ENCODE measurements at places on chromosomes 6 and 20. TPM values are rescaled to one million over a fixed set of nuclear protein-coding genes. Genes with fewer than 3 reads are reported as not detected.

DNA sequence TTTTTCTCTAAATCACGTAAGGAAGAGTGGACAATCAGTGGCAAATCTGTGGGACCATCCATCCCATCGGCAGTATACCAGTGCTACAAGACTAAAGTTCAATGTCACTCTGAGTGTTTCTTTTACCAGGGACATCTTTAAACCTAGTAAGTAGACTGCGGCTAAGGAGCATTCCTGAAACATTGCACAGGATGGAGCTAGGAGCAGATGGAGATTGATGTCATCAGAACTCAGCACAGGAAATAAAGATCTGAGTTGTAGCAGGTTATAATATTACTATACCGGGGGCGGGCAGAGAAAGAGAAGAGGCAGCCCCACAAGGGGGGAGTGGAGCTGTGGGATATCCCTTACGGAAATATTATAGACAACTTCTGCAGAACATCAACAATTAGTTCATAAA is 162.1 kb downstream of the MTFR2 start:
- no peak for DNase-seq
- H3K4me1 ChIP-seq, result no peaks in the 10 kb centered on the region
- H3K4me3 ChIP-seq, result no peak overlapping the region
- no peak overlapping the region for H3K27ac ChIP-seq
- no peaks in the 10 kb centered on the region for H3K27me3 ChIP-seq
- no peaks in the 10 kb centered on the region for H3K36me3 ChIP-seq

- H3K4me3 ChIP-seq, result no peak overlapping the region
- no peaks in the 10 kb centered on the region for H3K36me3 ChIP-seq
- peaks cover 49% of the 10 kb centered on the region for H3K4me1 ChIP-seq
- no peak for DNase-seq
- peak overlapping the region; percentile 53 for H3K27ac ChIP-seq
These were observed 95.6 kb upstream of the FAM184A start for GRCh38 chr6:119174085-119174445.

Gene ADGRG6
- total RNA-seq, result 8.7 TPM

DNA sequence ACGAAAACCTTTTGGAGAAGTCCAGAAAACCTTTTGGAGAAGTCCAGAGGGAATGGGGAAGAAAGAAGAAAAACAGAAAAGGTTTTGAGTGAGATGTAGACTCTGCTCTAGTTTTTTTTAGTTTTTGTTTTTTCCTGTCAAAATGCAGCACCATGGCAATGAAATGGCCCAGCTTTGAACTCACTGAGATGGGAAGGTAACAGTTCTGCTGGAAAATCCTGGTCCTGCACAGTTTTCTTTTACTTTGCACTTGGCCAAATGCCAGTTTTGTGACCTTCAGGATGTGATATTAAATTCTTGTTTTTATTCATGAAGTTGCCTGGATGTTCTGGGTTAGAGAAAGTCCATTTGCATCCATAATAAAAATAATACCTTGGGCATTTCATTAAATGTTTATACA is 145.7 kb downstream of the CFAP61 start:
- DNase-seq, result no peak
- H3K4me1 ChIP-seq, result peaks cover 42% of the 10 kb centered on the region
- no peaks in the 10 kb centered on the region for H3K27me3 ChIP-seq
- no peaks in the 10 kb centered on the region for H3K36me3 ChIP-seq

DNA sequence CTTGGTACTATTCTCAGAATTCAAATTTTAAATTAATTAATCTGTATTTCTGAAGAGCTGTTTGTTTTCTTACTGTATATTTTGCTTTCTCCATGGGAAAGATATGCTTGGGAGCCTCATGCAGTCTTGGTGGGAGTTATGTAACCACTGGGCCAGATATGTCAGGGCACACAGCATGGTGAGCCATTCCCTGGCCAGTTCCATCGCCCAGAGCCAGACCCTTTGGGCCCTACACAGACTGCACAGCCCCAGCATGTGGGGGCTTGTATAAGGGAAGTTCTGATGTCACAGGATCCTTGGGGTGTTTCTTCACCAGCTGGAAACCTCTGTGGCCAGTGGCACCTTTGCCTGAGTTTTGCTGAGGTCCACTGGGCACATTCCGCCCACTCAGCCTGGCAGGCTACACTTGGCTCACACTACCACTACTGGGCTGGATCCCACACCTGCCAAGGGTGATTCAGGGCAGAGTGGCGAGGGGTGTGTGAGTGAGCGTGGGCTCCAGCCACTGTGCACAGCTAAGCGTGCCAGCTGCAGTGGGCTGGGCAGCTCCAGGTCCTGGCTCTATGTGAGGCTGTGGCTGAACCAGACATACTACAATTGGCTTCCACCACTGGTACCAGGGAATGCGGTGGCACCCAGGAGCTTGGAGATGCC is 293.5 kb downstream of the ARHGAP18 start:
- H3K27me3 ChIP-seq, result no peaks in the 10 kb centered on the region
- H3K4me3 ChIP-seq, result no peak overlapping the region
- no peaks in the 10 kb centered on the region for H3K36me3 ChIP-seq
- no peak for DNase-seq
- no peaks in the 10 kb centered on the region for H3K4me1 ChIP-seq

Gene TMEM170B
- total RNA-seq, result 3.0 TPM

DNA sequence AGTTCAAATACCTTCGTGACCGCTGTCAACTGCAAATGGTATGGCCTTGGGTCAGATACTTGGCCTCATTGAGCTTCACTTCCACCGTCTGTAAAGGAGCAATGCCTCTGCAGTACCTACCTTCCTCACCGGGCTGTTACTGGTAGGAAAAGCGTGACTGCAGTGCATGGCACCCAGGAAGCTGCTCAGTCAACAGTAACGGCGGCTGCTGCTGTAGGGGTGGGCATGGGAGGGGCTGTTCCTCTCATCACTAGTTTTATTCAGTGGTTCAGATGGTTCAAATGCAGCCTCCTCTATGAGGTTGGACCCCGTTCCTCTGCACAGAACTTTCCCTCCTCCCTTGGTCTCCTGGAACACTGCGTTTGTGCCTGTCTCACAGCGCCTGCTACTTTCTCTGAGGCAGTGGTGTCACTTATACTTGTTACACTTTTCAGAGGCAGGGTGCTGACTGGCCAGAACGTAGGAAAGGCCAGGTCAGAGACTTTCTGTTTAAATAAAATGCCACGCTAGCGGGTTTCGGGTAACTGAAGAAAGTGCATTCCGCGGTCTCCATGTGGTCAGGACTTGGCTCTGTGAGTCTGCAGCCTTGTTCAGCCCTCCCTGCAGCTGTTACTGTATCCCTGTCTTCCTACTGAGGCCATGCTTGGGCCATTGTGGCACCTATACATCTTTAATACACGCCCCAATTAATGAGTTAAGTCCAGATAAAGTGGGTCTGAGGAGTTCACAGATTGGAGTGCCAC is 279.6 kb downstream of the NRN1 start:
- H3K4me3 ChIP-seq, result no peak overlapping the region
- no peaks in the 10 kb centered on the region for H3K36me3 ChIP-seq
- H3K27ac ChIP-seq, result no peak overlapping the region
- DNase-seq, result no peak

- DNase-seq, result no peak
- no peaks in the 10 kb centered on the region for H3K4me1 ChIP-seq
- no peaks in the 10 kb centered on the region for H3K36me3 ChIP-seq
- no peak overlapping the region for H3K27ac ChIP-seq
- H3K4me3 ChIP-seq, result no peak overlapping the region
- no peaks in the 10 kb centered on the region for H3K27me3 ChIP-seq
These were observed 22.7 kb upstream of the ZDHHC14 start for GRCh38 chr6:157358287-157358686.

Gene FRS3
- 24.7 TPM for total RNA-seq

DNA sequence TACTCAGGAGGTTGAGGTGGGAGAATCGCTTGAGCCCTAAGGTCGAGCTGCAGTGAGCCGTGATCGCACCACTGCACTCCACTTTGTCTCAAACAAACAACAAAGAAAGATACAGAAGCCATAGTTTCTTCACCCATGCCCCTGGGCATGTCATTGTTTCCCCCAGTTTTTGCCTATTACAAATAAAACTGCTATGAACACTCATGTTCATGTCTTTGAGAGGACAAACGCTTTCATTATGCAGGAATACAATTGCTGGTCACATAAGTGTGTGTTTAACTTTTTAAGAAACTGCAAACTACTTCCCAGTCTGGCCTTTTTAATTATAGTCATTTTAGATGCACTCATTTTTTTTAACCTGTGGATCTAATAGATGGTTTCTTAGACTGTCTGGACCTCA is 12.2 kb upstream of the TTPAL start:
- no peak overlapping the region for H3K4me3 ChIP-seq
- no peak overlapping the region for H3K27ac ChIP-seq
- H3K27me3 ChIP-seq, result no peaks in the 10 kb centered on the region
- no peak for DNase-seq
- H3K4me1 ChIP-seq, result no peaks in the 10 kb centered on the region

- H3K36me3 ChIP-seq, result no peaks in the 10 kb centered on the region
- peaks cover 92% of the 10 kb centered on the region for H3K27me3 ChIP-seq
- no peak overlapping the region for H3K27ac ChIP-seq
- DNase-seq, result no peak
- H3K4me3 ChIP-seq, result peak overlapping the region; percentile 29
These were observed 10.2 kb downstream of the POU3F2 start for GRCh38 chr6:98844244-98845210.

Gene C20orf144
- total RNA-seq, result not detected

Gene GID8
- 49.5 TPM for total RNA-seq

DNA sequence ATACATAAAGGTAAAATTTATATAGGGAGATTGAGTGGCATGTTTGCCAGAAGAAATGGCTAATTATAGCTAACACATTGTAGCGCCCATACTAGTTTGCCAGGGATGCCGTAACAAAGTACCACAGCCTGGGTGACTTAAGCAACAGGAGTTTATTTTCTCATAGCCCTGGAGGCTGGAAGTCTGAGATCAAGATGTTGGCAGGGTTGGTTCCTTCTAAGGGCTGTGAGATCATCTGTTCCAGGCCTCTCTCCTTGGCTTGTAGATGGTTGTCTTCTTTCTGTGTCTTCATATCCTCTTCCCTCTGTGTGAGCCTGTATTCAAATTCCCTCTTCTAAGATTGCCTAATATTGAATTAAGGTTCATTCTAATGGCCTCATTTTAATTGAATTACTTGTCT is 417.5 kb upstream of the OPRM1 start:
- H3K4me3 ChIP-seq, result no peak overlapping the region
- no peaks in the 10 kb centered on the region for H3K36me3 ChIP-seq
- H3K4me1 ChIP-seq, result peaks cover 31% of the 10 kb centered on the region
- no peaks in the 10 kb centered on the region for H3K27me3 ChIP-seq

GRCh38 chr20:62511915-62512610 is 36.3 kb upstream of the GATA5 start:
- peaks cover 51% of the 10 kb centered on the region for H3K4me1 ChIP-seq
- H3K27me3 ChIP-seq, result no peaks in the 10 kb centered on the region
- H3K27ac ChIP-seq, result peak overlapping the region; percentile 88
- no peak overlapping the region for H3K4me3 ChIP-seq

GRCh38 chr6:69631552-69632346 is 165.1 kb downstream of the LMBRD1 start:
- H3K36me3 ChIP-seq, result no peaks in the 10 kb centered on the region
- H3K4me1 ChIP-seq, result no peaks in the 10 kb centered on the region
- no peaks in the 10 kb centered on the region for H3K27me3 ChIP-seq
- no peak overlapping the region for H3K4me3 ChIP-seq
- no peak for DNase-seq

DNA sequence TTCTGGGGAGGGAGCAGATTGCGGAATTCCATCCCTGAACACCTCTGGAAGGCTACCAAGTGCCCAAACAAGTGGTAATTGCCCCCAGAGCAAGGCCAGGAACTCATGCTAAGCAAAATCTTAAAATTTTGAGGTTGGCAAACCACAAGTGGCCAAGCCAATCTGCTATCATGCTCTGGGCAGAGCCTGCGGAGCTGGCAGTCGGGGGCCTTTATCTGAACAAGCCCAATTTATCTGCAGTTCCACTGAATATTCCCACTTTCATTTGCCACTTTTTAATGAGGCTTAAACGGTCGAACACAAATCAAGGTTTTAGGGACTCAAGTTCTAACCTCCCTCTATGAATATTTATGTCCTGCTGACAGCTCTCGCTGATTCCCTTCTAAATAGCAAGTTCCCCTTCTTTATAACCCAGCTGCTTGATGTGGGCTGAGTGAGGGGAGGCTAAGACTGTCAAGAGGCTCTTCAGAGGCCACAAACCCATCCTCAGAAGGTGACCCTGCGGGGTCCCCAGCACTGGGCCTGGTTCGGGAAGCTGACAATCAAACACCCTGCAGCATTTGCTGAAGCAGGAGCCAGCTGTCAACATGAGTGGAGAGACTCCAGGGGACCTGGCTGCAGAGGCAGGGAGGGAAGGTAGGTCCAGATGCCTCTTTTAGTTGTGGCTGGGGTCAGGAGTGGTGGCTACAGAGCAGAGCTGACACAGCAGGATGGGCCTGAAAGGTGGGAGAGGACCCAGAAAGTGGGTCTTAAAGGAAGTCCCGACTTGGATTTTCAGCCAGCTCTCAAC is 11.9 kb downstream of the CCDC167 start:
- no peaks in the 10 kb centered on the region for H3K27me3 ChIP-seq
- no peak overlapping the region for H3K4me3 ChIP-seq
- peak; percentile 72 for DNase-seq
- H3K4me1 ChIP-seq, result peaks cover 18% of the 10 kb centered on the region
- peak overlapping the region; percentile 7 for H3K27ac ChIP-seq

Gene SDCBP2
- total RNA-seq, result 8.0 TPM

DNA sequence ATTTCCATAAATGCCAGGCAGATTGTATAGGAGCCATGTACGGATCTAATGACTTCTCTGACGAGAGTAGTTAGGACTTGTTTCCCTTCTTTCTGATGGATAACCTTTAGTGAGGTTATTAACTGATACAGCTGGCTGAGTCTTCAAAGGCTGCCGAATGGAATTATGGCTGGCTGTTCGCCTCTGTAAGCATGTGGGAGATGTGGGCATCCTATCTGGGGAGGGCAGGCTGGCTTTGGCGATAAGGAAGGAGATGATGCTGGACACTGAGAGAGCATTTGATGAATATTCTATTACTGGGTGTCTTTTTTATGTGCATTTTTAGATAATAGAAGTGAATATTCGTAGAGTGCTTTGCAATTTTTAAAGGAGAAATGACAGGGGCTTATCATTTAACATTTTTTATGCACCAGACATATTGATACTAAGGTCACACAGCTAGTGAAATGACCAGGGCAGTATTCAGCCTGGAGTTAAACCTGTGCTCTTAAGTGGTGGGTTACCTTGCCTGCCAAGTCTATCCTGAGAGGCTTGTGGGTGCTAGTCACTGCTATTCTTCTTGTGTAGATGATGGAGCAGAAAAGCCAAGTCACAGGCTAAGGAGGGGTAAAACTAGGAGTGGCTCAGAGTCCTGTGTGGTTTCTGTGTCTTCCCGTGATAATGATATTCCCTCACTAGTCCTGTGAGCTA is 3.1 kb downstream of the PBOV1 start:
- no peaks in the 10 kb centered on the region for H3K4me1 ChIP-seq
- H3K27me3 ChIP-seq, result peaks cover 6% of the 10 kb centered on the region
- no peak for DNase-seq

Gene FOXA2
- total RNA-seq, result not detected

GRCh38 chr20:32484958-32485769 is 100.0 kb downstream of the NOL4L start:
- DNase-seq, result peak; percentile 87
- H3K4me1 ChIP-seq, result peaks cover 26% of the 10 kb centered on the region
- H3K36me3 ChIP-seq, result no peaks in the 10 kb centered on the region
- peak overlapping the region; percentile 90 for H3K4me3 ChIP-seq
- no peaks in the 10 kb centered on the region for H3K27me3 ChIP-seq
- H3K27ac ChIP-seq, result peak overlapping the region; percentile 65
